ENCODE measurements at places on chromosomes 12 and 14.

DNA sequence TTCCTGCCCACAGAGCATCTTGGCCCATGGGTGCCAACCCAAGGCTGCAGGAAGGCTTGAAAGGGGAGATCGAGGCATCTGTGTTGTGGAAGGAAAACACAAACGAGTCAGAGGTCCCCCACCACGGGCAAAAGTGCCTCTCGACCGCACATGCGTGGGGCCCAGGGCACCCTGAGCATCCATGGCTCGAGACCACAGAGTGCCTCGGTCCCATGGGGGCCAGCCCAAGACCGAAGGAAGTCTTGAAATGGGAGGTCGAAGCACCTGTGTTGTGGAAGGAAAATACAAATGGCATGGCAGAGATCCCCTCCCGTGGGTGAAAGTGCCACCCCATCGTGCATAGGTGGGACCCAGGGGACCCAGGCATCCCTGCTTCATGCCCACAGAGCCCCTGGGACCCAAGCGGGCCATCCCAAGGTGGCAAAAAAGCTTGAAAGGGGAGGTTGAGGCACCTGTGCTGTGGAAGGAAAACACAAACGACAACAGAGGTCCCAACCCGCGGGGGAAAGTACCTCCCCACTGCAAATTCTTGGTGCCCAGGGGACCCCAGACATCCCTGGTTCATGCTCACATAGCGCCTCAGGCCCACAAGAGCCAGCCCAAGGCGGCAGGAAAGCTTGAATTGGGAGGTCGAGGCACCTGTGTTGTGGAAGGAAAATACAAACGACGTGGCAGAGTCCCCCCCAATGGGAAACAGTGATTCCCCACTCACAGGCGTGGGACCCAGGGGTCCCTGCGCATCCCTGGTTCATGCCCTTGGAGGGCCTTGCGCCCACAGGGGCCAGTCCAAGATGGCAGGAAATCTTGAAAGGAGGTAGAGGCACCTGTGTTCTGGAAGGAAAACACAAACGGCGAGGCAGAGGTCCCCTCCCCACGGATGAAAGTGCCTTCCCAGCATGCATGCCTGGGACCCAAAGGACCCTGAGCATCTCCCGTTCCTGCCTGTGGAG is 373.0 kb downstream of the ALG10 start:
- DNase-seq, result no peak

- DNase-seq, result no peak
Measured at GRCh38 chr12:122310626-122311333, 44.5 kb upstream of the VPS33A start.

DNA sequence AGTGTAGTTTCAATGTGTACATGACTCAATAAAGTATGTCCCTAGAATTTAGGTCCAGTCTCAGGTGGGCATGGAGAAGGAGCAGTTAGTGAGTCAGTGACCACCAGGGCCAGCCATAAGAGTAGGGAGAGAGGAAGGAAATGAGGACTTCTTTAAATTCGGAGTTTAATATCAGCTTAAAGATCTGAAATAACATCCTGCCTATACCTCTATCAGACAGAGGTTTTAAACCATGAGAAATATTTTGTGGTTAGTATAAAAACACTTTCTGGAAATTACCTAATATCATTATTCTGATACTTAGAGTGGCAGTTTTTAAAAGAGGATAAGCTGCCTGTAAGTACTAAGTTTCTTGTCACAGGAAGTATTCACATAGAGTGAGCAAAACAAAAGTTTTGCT is 61.7 kb upstream of the ST8SIA1 start:
- peak; percentile 16 for DNase-seq

- DNase-seq, result no peak
Measured at GRCh38 chr14:22280497-22281316, 308.3 kb downstream of the DAD1 start.

GRCh38 chr12:120887253-120888043 is 16.7 kb downstream of the SPPL3 start:
- DNase-seq, result no peak

- DNase-seq, result no peak
Measured at GRCh38 chr12:89494411-89495231, 30.0 kb downstream of the GALNT4 start.

DNA sequence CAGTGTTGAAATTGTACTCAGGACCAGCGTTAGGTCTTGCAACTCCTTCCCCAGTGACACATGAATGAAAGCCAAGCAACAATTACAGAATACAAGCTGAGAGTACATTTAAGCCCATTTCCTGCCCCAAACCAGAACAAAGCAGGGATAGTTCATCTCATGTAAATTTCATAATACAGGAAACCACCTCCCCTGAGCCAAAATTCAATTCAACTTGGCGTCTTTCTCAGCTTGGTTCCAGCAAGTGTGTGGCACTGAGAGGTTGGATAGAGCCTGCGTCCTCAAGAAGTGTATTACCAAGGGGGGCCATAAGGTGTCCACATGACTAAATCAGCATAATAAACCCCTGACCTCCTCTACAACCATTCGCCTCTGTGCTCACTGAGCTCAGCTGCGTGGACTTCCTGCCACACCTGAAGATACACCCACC is 278.9 kb upstream of the CRY1 start:
- DNase-seq, result peak; percentile 16

DNA sequence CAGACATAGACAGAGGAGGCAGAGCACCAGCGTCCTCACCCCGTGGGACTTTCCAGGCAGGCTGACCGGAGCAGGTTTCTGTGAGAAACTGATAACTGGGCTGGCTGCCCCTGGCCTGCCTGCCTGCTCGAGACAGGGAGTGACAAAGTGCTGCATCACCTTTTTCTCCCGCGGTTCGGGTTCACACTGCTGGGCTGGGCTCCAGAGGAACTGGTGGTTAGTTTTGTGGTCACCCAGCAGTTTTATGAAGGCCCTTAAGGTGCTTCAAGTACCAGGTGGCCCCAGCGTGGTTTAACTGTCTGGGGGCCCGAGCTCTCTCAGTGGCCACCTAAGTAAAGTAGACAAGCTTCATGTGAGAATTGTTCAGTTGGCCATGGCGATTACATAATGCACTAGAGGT is 1073.6 kb downstream of the BCL11B start:
- peak; percentile 33 for DNase-seq

- DNase-seq, result no peak
Measured at GRCh38 chr12:41058266-41058665, 129.9 kb upstream of the PDZRN4 start.

- DNase-seq, result no peak
Measured at GRCh38 chr12:72612171-72612570, 340.0 kb downstream of the TRHDE start.

GRCh38 chr12:20201733-20202132 is 166.6 kb upstream of the PDE3A start:
- no peak for DNase-seq

DNA sequence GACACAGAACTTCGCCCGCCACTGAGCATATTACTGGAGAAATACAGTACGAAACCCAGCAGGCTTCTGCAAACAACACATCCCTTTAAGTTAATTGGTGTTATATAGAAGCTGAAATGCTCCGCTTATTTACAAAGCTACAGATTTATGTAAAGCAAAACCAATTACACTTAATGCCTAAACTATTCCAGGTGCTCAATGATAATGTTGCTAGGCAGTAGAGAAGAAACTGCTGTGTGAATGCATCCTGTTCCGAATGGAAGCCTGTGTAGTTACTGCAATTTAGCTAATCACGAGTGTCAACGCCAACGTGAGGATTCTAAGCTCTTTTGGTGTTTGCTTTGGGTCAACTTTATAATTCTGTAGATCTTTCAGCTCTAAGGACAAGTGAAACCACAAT is 89.8 kb downstream of the SLC15A5 start:
- no peak for DNase-seq

DNA sequence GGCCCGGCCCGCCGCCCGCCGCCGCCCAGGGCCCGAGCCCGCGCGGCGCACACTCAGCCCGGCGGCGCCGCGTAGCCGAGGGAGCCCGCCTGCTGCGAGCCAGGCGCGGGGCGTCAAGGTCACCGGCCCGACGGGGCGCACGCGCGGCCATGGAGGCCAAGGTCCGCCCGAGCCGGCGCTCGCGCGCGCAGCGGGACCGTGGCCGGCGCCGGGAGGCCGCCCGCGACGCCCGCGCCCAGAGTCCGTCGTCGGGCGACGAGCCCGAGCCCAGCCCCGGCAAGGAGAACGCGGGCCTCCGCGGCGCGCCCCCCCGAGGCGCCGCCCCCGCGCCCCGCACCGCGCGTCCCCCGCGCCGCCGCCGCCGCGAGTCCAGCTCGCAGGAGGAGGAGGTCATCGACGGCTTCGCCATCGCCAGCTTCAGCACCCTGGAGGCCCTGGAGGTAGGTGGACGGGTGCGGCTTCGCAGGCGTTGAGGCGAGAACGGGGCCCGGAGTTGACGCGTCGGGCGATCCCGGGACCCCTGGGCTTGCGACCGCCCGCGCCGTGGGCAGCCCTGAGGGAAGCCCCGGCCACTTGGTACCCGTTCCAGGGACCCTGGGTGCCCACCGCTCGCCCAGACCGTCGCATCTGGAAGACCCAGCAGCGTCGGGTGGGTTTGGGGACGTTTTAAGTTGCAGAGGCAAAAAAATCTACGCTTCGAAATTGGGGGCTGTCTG is 629 bp downstream of the FBRSL1 start:
- DNase-seq, result no peak

GRCh38 chr12:124327362-124328043 is 32.6 kb downstream of the RFLNA start:
- DNase-seq, result no peak

All from activated CD4-positive, alpha-beta T cell treated with anti-CD3 and anti-CD28 coated beads, Interleukin-2, amount 50 U/mL, for 1 hour (primary cell).